Stimulated activated CD4-positive, alpha-beta T cell treated with anti-CD3 and anti-CD28 coated beads, Interleukin-4, amount 100 ng/mL, for 24 hours (primary cell): ENCODE measurements at places on chromosomes 1 and 21.

DNA sequence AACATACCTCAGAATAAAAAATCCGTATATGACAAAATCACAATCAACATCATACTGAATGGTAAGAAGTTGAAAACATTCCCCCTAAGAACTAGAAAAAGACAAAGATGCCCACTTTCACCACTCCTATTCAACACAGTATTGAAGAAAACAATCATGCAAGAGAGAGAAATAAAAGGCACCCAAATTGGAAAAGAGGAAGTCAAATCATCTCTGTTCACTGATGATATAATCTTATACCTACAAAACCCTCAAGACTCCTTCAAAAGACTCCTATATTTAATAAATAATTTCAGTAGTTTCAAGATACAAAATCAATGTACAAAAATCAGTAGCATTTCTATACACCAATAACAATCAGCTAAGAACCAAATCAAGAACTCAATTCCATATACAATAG, 14.7 kb downstream of the PGLYRP4 start:
- DNase-seq = no peak

GRCh38 chr1:8410791-8411190, 92.9 kb downstream of the SLC45A1 start:
- DNase-seq = no peak

DNA sequence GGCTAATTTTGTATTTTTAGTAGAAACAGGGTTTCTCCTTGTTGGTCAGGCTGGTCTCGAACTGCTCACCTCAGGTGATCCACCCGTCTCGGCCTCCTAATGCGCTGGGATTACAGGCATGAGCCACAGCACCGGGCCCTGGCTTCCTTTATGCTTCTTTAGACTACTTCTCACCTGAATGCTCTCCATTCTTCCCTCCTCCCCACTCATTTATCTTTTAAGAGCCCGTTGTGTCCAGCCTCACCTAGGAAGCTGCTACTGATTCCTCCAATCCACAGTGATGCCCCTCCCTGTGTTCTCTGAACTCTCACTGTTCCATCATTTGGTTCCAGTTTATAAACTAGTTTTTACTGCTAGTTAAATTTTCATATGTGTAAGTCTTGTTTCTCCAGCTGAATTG, 44.9 kb upstream of the NR5A2 start:
- DNase-seq = no peak

GRCh38 chr1:17933501-17933900, 174.1 kb upstream of the IGSF21 start:
- DNase-seq = no peak

DNA sequence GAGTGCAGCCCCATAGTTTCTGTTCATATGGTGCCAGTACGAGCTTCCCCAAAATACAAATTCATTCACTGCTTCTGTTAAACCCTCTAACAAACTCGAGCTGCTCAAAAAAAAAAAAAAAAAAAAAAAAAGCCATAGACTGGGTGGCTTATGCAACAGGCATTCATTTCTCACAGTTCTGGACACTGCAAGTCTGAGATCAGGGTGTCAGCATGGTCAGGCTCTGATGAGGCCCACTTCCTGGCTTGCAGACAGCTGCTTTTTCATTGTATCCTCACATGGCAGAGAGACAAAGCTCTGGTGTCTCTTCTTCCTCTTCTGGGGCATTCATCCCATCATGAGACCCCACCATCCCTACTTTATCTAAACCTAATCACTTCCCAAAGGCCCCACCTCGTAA, 121.6 kb downstream of the PTBP2 start:
- DNase-seq = no peak

DNA sequence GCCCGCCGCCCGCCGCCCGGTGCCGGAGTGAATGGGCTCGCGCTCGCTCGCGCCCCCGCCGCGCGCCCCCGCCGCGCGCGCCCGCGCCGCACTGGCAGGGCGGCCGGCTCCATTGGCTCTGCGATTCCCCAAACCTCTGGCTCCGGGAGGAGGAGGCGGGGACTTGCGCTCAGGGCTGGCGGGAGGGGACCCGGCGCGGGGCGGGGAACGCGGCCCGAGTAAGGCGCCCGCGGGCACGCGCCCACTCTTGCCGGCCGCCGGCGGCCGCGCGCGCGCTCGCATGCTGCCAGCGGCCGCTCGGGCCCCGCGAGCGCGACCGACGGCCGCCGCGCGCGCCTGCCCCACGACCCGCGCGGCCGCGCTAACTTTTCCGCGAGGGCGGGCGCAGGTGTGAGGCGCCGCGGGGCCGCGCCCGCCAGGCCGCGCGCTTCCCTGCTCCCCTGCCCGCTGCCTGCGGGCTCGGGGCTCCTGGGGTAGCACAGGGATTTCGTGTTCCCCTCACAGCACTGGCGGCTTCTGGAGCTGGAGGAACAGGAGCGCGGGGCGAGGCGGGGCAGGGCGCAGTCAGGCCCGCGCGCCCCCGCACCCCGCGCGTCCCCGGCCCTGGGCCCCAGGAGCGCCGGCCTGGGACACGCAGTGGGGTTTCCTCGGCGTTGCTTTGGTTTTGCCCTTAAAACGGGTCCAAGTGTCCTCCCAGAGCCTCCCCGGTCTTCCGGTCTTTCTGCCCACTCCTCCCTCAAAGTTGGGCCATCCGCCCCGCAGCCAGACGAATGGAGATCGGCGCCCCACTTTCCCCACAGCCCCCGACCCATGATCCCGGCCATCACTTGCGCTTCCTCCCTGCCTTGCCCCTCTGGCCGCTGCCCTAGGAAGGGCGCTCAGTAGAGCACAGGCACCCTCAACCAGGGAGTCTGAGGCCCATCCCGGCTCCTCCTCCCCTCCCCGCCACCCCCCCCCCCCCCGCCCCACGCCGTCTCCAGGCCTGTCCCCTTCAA, 101.5 kb downstream of the CASZ1 start:
- DNase-seq = peak; percentile 76
